ENCODE measurements at places on chromosomes 13 and 19.

DNA sequence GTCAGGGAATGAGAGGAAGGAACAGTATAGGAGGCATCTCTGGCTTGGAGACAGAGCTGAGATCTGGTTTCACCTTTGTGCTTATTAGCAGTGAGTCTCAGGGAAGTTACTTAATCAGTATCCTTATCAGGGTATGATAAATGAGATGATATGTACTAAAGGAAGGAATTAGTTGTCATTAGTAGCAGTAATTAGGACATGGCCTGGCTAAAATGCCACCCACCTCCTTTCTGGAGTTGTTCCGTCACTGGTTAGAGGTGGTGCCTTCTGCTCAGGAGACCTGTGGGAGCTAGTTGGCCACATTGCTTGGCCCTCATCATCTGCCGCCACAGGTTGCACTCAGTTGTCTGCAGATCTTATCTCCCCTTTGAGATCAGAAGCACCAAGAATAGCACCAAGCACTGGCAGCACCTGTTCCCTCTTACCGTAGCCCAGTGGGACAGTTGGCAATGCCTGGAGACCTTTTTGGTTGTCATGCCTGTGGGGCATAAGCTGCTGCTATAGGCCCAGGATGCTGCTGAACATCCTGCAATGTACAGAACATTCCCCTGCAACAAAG lies 4.7 kb downstream of the GPATCH1 start:
- DNase-seq, result no peak

GRCh38 chr19:4575267-4576015 lies 16.0 kb upstream of the SEMA6B start:
- peak; percentile 78 for DNase-seq

DNA sequence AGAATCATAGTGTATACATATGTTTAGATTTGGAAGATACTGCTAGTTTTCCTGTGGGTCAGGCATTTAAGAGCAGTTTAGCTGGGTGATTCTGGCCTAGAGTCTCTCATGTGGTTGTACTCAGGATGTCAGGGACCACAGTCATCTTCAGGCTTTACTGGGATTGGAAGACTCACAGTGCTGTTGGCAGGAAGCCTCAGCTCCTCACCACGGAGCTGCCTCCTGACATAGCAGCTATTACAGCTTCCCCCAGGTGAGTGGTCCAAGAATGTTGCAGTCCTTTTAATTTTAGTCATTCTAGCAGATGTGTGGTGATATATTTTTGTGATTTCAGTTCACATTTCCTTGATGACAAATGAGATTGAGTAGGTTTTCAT lies 16.9 kb upstream of the GPR18 start:
- DNase-seq, result peak; percentile 71

DNA sequence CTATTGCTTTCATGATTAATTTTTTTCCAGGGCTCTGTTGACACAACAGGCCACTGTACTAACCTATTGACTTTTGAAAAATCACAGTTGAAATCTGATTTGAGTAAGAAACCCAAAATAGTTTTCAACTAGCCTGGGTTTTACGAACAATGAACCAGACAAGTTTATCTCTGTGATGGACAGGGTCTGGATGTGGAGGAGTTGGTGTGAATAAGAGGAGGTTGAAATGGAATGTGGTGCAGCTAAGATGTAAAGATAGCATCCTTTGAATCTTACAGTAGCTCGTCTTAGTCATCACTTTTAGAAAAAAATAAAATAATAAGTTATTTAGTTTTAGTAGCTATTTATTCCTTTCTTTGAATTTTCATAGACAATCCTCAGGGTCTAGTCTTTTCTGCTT lies 8.3 kb upstream of the OXGR1 start:
- no peak for DNase-seq

All from GM04504 (cell line).